ENCODE measurements at places on chromosomes 11 and 22.

- no peak for DNase-seq
Observed at GRCh38 chr11:126421271-126421671, 65.8 kb downstream of the ST3GAL4 start.

GRCh38 chr22:29187831-29188230 lies 17.9 kb upstream of the EMID1 start:
- no peak for DNase-seq

DNA sequence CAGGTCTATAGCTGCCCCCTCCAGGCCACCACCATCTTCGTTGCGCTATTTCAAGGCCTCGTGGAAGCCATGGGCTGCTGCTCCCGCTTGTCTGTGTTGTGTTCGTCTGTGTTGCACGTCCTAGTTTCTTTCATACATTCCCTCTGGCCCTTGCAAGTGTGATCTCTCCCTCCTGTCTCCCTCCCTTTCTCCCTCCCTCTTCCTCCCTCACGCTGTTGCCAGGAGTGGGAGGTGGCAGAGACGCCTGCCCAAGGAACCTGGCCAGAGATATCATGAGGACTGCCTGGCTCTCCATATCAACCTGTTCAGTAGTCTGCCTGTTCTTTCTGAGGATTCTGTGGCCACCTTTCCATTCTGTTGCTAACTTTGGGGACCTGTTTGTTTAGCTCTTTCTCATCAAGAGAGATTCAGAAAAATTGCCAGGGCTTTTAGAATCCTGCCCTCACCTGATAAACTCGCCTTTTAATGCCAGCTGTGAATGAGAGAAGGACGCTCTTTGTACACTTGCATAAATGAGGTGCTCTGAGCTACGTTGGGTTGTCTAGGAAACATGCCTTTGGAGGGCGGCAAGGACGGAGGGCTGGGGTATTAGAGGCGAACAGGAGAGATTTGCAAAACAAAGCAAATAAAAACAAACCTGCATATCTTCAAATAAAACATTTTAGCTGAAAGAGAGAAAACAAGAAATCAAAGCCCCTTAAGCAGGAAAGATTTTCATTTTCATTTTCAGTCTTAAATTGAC lies 185.2 kb downstream of the TBC1D22A start:
- DNase-seq: no peak

DNA sequence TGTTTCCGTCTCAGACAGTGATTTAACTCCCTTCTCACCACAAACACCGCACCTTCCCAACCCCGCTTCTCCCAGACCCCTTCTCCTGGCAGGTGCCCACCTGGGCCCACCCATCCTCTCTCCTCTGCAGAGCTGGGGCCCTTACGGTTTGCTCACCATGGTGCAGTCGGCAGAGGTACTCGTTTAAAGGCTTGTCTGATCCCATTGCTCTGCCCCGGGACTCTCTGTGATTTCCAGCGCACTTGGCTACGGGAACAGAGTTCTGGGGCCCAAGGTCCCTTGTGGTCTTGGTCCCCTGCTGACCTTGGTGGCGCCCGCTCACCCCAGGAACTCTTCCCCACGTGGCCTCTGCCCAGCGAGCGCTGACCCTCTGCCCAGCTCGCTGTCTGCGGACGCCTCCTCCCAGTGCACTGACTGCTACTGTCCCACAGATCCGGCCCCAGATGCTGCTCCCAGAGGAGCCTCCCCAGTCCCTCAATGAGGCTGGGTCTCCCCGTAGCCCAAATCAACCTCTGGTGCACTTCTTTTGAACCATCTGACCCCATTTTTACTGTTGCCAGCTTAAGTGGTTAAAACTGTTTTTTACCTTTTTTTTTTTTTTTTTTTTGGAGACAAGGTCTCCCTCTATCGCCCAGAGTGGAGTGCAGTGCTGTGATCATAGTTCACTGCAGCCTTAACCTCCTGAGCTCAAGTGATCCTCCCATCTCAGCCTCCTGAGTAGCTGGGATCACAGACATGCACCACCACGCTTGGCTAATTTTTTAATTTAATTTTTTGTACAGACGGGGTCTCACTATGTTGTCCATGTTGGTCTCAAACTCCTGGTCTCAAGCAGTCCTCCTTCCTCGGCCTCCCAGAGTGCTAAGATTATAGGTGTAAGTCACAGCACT lies 21.3 kb upstream of the CTSD start:
- DNase-seq: no peak

DNA sequence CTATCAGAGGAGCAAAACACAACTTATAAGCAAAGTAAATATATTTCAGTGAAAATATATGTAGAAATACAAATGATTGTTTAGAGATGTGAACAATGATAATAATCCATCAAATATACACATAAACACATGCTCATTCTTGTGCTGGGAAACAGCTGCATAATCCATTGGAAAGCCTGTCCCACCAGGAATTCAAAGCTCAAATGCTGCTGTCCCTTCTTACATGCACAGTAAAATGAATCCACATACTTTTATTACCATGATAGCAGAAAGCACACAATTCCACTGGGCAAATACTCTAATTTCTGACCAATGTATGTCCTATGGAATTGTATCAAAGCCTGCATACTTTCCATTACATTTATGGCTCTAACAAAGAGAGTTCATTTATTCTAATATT lies 44.5 kb downstream of the SOX6 start:
- no peak for DNase-seq

GRCh38 chr11:111457731-111458368 lies 54.3 kb downstream of the BTG4 start:
- no peak for DNase-seq

GRCh38 chr11:75632450-75632849 lies 36.4 kb downstream of the MAP6 start:
- DNase-seq: no peak

- DNase-seq: no peak
Observed at GRCh38 chr22:49124608-49125007, 703.1 kb downstream of the BRD1 start.

DNA sequence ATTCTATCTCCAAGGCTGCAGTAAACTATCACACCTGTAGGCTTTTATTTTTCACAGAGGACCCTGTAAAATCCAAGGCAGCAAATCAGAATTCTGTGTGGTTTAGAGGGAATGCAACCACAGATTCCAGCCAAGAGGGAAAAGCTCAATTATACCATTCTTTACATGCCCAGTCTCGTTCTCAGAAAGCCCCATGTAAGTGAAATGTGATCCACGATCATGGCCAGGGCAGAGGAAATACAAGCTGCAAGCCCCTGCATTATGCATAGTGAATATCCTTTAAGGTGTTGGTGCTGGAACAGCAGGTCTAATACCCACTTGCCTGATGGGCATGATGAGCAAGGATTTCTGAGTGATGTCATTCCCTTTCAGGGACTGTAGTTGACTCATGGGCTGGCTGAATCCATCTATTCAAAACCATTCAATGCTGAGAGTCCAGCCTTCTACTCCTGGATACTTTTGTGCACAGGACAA lies 198.7 kb upstream of the MTMR2 start:
- no peak for DNase-seq

- no peak for DNase-seq
Observed at GRCh38 chr11:108685419-108686130, 20.7 kb downstream of the DDX10 start.

- DNase-seq: no peak
Observed at GRCh38 chr11:45163956-45164575, 17.6 kb downstream of the PRDM11 start.

GRCh38 chr11:23585416-23586104 lies 725.3 kb upstream of the CCDC179 start:
- DNase-seq: no peak

GRCh38 chr11:109853156-109853776 lies 239.9 kb upstream of the ZC3H12C start:
- no peak for DNase-seq

GRCh38 chr11:60631944-60632343 lies 67.5 kb upstream of the MS4A8 start:
- DNase-seq: no peak

DNA sequence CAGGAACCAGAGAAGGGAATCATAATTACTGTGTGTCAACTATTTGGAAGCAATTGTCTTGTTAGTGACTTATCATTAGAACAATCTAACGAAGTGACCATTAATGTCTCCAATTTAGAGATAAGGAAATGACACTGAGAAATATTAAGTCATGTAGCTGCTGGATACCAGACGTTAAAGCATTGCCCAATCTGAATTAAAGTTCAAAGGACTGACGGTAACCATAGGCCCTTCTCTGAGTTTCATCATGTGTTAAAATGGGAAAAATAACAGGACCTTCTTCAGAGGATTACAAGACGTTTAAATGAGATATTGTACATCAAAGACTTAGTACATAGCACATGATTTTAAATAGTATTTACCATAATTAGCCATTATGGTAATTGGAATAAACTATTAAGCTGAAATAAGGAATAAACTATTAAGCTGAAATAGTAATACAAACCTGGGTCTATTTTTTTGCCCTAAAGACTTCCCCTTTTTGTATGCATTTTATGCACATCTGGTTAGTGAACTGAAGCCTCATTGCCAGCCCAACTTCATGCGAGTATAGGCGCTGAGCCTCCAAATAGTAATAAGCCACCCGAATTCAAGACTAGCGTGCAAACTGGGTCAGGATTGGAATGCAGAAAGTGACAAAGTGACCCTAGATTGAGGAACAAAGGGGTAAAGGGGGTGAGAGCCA lies 41.0 kb downstream of the GLYATL1 start:
- DNase-seq: no peak

GRCh38 chr11:129704831-129705230 lies 110.8 kb upstream of the TMEM45B start:
- DNase-seq: no peak

GRCh38 chr11:84290647-84291046 lies 1004.5 kb upstream of the CCDC90B start:
- no peak for DNase-seq
